ENCODE measurements at places on chromosomes 16 and 17.
A peak's percentile ranks its signal among the peaks of the same experiment; 100 is the strongest.

DNA sequence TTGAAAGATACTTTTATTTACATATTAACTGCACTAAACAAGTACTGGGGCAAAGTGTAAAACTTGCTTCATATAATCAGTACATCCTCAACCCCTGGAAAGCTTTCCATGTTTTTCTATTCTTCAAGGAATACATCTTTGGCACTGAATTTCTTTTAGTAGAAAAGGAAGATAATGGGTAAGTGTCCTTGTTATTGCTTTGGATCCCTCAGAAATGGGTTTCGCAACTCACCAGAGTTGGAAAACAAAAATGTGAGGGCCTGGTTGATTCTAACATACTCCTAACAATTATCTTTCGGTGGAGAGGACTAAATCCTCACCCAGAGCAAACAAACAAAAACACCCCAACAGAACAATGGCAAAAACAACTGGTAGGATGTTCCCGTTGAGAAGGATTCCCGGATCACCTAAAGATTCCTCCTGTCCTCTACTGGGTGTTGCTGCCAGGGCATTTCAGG lies 120.4 kb downstream of the PARN start:
- no peak for DNase-seq

- peak; percentile 17 for DNase-seq
Measured at GRCh38 chr17:41403404-41404023, 6.1 kb upstream of the KRT31 start.

GRCh38 chr17:29133121-29133713 lies 47.0 kb downstream of the MYO18A start:
- DNase-seq: no peak

DNA sequence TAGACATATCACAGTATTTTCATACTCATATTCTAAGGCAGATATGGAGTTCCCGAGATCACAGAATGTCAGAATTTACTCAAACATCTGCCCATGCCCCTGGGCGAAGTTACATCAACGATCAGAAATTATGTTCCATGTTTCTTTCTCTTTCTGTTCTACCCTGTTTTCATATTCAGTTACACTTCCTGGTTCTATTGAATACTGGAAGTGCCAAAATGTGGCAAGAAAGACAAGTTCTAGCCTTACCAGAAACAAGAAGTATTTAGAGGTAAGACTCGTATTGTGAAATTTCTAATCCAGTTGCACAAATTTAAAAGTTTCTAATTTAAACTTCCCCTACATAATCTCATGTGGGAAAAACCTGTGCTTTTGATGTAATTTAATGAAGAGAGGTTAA lies 36.1 kb downstream of the KCNJ2 start:
- DNase-seq: no peak

- no peak for DNase-seq
Measured at GRCh38 chr17:56026915-56027314, 126.4 kb upstream of the ANKFN1 start.

GRCh38 chr16:76943921-76944320 lies 247.1 kb upstream of the MON1B start:
- DNase-seq: no peak

GRCh38 chr17:6079155-6079888 lies 9.1 kb downstream of the WSCD1 start:
- DNase-seq: no peak

DNA sequence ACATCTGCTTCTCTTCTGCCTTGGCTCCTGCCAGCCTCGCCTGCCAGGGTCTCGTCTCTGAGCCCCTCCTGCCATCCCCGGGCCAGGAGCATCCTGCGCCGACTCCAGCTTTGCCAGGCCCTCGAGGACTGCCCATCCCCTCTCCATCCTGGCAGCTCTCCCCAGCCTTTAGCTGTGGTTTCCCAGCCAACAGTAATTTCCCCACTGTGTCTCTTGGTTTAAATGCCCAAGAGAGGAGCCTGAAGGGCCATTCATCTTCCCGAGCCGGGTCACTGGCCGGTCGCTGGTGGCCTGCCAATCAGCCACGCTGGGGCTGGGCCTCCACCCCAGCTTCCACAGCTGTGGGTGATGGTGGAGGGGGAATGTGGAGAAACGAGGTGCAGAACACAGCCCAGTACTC lies 47.8 kb downstream of the MRC2 start:
- no peak for DNase-seq

GRCh38 chr17:35073183-35073790 lies 9.8 kb upstream of the RFFL start:
- DNase-seq: peak; percentile 66

GRCh38 chr16:88347656-88348376 lies 34.9 kb upstream of the ZNF469 start:
- DNase-seq: no peak

GRCh38 chr17:72498364-72499210 lies 377.8 kb downstream of the SOX9 start:
- DNase-seq: no peak

DNA sequence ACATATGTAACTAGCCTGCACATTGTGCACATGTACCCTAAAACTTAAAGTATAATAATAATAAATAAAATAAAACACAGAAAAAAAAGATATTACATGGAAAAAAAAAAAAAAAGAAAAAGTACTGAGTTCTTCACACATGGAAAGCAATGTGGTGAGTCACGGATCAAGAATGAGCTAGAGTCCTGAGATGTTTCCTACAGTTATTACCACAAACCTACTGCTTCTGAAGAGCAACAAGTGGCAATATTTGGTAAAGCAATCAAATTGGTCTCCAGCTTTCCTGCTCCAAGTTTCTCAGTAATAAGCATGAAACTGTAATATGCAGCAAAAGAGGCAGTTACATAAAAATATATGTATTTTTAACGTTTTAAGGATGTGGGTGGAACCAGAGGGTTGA lies 223.3 kb upstream of the SALL1 start:
- no peak for DNase-seq

DNA sequence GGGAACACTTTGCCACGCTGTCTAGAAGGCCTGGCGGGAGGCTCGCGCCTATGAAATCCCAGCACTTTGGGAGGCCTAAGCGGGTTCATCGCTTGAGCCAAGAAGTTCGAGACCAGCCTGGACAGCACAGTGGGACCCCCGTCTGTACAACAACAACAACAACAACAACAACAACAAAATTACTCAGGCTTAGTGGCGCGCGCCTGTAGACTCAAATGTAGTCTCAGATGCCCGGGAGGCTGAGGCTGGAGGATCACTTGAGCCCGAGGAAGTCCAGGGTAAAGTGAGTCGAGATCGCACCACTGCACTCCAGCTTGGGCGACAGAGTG lies 297 bp upstream of the SLFN13 start:
- no peak for DNase-seq

GRCh38 chr16:74909665-74910064 lies 75.3 kb downstream of the WDR59 start:
- no peak for DNase-seq

DNA sequence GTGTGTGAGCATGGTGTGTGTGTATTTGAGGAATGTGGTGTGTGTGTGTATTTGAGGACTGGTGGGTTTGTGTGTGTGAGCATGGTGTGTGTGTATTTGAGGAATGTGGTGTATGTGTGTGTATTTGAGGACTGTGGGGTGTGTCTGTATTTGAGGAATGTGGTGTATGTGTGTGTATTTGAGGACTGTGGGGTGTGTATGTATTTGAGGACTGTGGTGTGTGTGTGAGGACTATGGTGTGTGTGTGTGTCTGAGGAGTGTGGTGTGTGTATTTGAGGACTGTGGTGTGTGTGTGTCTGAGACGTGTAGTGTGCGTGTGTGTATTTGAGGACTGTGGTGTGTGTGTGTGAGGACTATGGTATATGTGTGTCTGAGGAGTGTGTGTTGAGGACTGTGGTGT lies 18.0 kb upstream of the CACNG1 start:
- no peak for DNase-seq
